ENCODE measurements at places on chromosomes 6 and 20.
A peak's percentile ranks its signal among the peaks of the same experiment; 100 is the strongest.

DNA sequence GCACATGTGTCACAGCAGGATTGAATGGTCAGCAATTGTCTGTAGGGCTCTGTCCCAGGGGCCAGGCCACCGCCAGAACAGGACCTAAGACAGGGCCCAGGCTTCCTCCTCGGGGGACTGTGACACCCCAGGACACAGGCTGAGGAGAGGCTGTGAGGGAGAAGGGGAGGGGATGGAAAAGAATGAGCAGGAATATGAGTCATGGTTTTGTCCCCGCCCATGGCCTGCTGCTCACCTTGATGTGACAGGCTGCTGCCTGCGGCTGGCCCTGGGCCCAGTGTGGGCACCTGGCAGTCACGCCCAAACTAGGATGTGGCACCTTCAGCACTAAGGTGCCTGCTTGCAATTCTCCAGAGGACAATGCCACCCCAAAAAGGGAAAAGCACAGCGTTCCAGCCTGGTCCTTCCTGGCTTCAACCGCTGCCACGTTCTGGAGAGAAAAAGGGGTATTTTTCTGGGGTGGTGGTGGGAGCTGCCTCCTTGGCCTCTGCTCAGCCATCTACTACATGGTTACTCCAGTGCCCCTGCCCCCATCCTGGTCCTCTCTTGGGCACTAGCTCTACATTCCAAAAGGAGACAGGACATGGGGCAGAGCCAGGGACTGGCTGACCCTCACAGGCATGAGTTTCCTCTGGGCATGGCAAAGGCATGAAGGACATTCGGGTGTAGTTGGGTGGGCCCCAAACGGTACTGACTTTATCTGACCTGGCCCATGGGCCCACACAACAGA, 93.4 kb downstream of the SLC22A23 start:
- DNase-seq = no peak

- no peak for DNase-seq
Observed at GRCh38 chr6:151021896-151022295, 156.4 kb downstream of the MTHFD1L start.

DNA sequence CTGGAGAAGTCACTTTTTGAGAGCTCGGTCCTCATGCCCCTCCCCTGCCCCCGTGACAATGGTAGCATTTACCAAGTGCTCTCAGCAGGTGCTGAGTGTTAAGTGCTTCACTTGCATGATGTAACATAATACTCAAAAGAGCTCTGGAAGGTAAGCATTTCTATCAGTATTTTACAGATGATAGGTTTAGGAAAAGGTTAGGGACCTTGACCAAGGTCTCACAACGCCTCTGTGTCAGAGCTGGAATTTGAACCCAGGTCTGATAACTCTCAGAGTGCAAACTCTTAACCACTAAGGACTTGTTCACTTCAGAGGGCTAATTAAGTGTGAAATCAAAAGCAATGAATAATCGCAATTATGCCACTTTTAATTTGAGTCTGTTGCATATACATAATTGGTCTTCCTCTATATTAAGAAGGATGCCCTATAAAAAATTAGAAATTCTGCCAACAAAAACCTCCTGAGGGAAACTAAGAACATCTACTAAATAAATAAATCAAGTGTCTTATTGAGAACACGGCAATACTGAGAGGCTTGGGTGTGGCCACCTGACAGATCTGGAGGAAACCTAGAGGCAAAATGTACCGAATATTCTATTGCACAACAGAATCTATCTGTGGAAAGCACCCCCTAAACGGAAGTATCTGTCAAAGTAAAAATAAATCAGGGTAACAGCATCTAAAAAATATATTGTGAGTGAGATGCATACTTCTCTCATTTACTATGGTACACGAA, 109.8 kb downstream of the BACH2 start:
- no peak for DNase-seq

DNA sequence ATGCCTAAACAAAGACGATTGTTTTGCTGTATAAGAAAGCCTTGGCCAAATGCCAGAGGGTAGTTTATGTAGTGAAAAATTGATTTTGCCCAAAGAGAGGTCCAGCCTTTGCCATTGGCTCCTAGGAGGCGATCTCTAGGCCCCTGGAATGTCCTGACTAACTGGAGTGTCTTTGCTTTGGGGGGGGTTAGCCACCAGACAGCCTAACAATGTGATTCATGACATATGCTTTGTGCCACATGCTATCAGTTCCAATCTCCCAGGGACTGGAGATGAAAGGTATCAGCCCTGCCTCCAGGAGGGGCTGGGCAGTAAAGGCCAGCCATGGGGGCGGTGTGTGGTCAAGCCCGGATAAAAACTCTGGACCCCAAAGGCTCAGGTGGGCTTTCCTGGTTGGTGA, 32.7 kb upstream of the TUBB2A start:
- DNase-seq = no peak

- peak; percentile 5 for DNase-seq
Observed at GRCh38 chr6:53544217-53544469, 758 bp downstream of the GCLC start.

DNA sequence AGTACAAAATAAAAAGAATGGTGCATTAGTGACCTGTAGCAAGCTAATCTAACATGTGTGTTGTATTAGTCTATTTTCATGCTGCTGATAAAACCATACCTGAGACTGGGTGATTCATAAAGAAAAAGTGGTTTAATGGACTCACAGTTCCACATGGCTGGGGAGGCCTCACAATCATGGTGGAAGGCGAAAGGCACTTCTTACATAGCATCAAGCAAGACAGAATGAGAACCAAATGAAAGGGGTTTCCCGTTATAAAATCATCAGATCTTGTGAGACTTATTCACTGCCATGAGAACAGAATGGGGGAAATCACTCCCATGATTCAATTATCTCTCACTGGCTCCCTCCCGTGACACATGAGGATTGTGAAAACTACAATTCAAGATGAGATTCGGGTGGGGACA, 45.4 kb upstream of the AIG1 start:
- no peak for DNase-seq

DNA sequence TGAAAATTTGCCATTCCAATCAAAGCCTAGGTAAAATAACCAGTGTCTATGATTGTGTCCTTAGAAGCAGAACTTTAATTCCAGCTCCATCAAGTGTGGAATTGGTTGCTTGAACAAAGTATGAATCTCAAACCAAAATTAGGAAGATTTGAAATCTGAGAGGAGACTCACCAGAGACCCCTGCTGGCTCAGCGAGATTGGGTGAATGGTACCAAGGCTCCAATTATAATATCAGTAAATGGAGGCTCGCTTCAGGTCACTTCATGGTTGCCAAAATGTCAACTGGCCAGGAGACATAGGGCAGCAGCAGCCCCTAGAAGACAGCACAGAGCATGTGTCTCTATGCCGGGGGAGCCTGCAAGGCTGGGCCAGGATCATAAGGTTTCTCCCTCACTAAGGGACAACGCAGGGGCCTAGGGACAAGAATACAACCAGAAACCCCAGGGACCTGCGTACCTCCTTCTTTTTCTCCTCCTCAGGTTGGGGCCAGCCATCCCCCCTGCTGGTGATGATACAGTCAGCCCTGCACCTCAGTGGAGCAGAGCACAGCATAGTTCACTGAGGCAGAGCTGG, 14.0 kb downstream of the RBL1 start:
- DNase-seq = no peak

DNA sequence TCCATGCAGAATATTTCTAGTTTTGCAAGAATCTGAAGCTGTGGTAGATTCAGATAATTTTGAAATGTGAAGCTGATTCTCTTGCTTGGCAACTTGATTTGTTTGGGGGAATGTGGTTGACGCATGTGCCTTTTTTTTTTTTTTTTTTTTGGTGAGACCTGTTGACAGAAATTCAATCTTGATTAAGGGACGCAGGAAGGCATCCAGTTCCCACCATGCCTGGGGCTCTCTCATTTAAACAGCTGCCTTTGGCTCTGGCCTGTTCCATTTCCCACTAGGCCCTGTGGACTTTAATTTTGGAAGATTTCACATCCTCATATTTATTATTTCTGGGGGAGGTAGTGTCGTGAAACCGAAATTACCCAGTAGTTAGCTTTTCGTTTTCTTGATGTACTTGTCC, 8.6 kb downstream of the TPX2 start:
- no peak for DNase-seq

GRCh38 chr6:159996087-159996622, 27.3 kb downstream of the IGF2R start:
- no peak for DNase-seq

DNA sequence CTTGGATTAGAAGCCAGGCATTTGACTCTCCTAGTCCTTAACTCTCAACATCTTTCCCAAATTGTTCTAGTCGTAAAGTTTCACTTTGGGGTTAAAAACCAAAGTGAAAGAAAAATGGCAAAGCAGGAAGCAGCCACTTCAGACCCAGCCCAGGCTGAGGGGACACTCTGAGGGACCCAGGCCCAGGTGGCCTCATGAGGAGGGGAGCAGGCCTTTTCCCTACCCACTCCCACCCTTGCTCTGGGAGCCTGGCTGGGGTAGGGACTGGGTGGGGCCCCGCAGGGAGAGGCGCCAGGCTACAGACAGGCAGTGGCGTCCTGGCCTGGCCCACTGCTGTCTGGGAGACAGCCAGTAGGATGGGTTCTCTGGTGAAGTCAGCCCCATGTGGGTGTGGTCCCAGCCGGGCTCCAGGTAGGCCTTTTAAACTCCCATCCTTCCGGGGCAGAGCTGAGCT, 68.7 kb upstream of the MYL9 start:
- DNase-seq = no peak

- no peak for DNase-seq
Observed at GRCh38 chr6:104472021-104472901, 387.5 kb downstream of the HACE1 start.

GRCh38 chr6:117072134-117072533, 193.2 kb upstream of the VGLL2 start:
- no peak for DNase-seq

DNA sequence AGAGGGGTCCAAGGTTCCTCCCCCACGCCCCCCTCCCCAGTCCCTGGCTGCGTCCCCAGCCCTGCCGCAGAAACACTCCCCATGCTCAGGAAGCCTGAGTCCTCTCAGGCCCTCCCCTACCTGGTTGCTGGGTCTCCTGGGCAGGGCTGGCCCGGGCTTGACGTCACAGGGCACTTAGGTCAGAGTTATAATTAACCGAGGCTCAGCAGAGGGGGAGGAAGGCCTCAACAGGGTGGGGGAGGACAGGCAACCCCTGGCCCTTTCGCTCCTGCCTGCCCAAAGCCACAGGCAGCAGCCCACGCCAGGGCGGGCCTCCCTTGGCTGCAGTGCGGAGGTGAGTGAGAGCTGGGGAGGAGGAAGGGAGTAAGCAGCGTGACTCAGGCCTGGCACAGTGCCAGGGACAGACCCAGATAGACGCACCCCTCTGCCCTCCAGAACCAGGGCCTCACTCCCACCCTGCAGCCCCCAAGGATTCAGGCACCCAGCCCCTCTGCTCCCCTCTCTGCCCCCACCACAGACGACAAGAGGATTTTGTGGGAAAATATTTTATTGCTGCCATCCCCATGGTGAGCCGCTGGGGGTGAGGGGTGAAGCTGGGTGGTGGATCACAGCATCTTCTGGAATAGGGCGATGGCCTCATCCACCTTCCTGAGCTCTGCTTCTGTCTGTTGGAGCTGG, at the start of gene VWA7:
TSS of gene VWA7 (minus strand) at position 340 of the 678 bp plus-strand sequence. CDS start 549 bp downstream, outside the sequence.
- peak; percentile 9 for DNase-seq

DNA sequence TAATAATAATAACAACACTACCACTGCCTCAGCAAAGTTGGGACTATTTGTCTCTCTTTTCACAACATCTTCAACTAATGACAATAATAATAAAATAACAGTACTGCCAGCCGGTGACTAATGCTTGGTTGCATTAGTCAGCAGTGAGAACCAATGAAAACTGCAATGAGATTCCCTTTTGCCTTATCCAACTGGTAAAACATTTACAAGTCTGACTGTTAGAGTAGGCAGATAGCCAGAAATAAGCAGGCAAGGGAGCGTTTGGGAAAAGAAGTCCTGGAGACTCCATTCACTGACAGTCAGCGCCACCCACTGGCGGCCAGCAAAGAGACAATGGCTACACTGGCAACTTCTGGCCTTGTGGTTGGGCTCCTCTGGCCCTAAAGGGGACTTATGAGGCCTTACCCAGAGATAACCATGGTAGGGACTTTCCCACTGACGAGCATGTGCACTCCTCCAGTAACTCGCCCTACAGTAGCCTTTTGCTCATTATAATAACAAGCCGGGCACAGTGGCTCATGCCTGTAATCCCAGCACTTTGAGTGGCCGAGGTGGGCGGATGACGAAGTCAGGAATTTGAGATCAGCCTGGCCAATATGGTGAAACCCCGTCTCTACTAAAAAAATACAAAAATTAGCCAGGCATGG, 3.4 kb upstream of the NSFL1C start:
- DNase-seq = peak; percentile 68

GRCh38 chr6:106974336-106974998, at the start of gene CD24:
TSS of gene CD24 (minus strand) at chr6:106974729. CDS start at chr6:106974646, 83 bp downstream.
- DNase-seq = peak; percentile 75

- no peak for DNase-seq
Observed at GRCh38 chr20:61601853-61602252, 349.8 kb downstream of the CDH4 start.

DNA sequence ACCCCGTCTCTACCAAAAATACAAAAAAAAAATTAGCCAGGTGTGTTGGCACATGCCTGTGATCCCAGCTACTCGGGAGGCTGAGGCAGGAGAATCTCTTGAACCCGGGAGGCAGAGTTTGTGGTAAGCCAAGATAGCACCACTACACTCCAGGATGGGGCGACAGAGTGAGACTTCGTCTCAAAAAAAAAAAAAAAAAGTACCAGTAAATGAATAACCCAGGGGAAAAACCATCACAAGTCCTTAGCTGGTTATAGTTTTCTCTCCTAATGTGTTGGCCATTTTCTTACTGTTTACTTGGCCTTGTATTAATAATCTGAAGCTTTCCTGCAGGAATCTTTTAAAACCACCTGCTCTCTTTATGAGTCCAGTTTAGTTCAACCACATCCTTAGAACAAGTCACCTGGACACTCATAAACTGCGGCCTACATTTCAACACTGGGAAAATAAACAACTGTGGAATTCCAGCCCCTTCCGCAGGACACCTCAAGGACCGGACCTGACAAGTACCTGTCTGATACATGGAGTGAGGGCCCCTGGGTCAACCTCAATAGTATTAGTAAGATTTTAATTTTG, 102.6 kb downstream of the ATP9A start:
- DNase-seq = no peak

- DNase-seq = no peak
Observed at GRCh38 chr6:156427345-156427744, 349.8 kb upstream of the ARID1B start.

- no peak for DNase-seq
Observed at GRCh38 chr6:135796643-135797305, 54.7 kb upstream of the PDE7B start.

DNA sequence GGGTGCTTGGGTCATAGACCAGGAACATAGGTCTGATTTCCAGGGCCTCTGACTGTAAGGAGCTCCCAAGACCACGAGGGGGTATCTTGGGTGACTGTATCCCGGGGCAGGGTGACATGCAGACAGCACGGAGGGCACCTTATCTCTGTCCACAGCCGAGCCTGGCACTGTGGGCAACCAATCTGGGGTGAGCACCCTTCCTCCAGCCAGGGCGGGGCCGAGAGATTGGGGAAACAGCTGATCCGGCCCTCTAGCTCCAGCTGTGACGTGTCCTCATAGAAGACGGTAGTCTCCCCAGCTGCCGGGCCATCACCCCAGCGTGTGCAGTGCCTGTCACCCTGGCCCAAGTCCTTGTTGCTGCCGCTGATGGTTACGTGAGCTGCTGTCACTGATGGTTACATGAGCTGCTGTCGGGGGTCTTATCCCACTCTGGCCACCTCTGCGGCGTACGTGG, 139.6 kb upstream of the RNF24 start:
- no peak for DNase-seq
